ENCODE measurements at places on chromosomes 3 and 15.

DNA sequence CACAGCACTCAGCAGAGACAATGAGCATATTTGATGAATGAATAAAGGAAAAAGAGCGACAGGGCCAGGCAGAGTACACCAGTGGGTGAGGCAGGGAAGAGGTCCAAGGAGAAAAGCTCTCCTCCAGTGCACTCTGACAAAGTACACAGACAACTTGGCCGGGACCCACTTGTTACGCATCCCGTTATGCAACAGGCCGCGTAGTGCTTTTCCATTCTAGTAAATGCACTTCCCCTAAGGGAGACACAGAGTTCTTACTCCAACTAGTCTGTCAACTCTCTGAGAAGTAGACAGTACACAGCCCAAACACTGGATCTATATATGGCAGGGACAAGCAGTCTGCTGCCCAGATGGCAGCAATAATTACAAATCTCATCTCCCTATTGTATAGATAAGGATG, 18.5 kb downstream of the LARP6 start:
- DNase-seq = no peak

- no peak for DNase-seq
These were observed 440.7 kb upstream of the THBS1 start for GRCh38 chr15:39140060-39140604.

DNA sequence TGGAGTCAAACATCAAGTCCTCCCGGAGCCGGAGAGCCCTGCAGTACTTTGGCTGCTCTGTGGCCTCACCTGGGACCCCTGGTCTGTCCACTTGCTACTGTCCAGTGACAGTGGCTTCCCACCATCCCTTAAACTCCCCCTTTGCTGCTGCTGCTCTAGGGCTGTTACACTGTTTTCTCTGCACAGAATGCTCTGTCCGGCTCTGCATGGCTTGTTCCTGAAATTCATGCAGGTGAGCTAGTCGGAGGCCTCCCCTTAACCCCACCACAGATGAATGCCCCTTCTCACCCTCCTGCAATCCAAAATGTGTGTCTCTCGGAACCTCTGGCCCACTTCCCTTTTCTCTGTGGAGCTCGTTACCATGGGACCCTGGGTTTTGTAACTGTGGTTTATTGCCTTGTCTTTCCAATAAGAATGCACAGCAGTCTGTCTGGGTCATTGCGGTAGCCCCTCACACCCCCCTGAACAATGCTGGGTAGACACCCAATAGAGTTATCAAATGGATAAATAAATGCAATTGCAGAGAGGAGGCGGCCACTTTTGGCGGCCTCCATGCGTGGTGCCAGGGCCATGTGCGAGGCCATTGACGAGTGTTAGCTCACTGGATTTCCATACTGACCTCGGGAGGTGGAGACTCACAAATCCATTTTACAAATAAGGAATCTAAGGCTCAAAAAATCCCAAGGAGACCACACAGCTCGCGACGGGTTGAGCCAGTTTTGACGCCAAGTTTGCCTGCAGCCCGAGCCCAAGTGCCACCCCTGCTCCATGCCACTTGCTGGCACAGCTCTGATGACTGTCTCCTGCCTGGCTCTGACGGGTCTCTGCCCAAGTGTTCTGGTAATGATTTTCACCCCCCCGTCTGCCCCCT, 48.5 kb downstream of the RGMA start:
- no peak for DNase-seq

DNA sequence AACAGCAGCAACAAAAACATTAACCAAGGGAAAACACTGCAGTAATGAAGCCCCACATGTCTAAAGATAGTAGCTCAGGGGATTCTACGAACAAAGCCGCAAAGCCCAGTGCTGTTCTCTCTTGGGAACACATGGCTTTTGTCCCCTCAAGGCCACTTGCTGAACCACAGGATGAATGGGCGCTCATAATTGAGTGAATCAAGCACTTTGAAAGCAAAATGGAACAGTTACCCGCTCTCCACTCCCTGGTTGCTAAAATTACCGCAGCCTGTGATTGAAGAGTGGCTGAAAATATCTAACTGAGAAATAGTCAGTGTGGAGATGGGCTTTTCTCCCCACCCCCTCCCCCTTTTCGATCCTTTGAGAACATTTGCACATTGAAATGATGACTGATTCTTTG, 39.6 kb downstream of the RASGRF1 start:
- DNase-seq = no peak

GRCh38 chr15:39376371-39376909, 204.4 kb upstream of the THBS1 start:
- no peak for DNase-seq

GRCh38 chr3:63895422-63896189, 16.6 kb downstream of the SCAANT1 start:
- DNase-seq = no peak

DNA sequence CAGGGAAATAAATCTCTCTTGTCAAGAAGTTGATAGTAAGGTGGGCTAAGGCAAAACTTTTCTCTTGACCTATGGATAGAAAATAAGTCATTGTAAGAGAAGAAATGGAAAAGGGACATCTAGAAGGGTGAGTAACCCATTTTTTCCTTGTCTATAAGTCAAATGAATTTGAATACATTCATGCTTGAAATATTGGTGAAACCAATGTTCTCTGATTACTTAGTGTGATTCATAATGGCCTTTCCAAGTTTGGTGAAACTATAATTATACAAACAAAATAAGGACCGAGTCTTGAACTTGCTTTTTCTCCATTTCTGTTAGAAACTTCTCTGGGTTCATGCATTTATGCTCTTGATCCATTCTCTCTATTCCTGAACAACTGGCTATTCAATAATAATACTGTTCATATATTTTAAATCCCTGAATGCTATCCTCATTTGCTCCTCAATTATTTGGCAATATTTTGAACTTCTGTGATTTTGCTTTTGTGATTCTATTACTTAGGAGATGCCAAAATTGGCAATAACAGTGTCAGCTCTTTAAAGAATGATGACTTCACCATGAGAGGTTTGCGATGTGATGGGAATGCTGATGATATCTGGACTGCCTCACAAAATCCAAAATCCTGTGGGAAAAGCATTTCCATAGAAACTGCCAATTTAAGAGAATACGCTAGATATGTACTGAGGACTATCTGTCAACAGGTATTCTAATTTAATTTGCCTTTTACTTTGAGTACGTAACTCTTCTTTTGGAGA, 12.3 kb downstream of the P2RY12 start:
- DNase-seq = no peak

- DNase-seq = no peak
These were observed 89.5 kb upstream of the UBE2E2 start for GRCh38 chr3:23113455-23114171.

DNA sequence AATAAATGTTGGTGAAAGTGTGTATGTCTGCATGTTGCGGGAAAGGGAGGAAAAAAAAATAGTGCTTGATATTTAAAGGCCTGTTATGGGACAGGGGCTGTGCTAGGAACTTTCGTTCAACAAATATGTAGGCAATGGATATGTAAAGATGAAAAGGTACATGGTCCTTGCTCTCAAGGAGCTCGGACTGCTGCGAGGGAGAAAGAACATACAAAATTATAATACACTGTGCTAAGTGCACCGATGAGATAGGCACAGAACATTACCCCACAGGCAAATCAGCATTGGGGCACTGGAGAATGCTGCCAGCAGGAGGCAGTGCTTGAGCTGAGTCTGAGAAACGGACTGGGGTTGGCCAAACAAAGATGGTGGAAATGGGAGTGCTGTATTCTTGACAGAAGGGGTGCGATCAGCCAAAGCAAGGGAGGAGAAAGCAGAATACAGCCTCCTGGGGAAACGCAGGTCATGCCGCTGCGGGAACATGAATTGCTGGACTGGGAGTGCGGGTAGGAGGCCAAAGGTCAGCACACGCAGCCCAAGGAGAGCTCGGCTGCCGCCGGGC, 649 bp downstream of the C15orf40 start:
- DNase-seq = peak; percentile 29

DNA sequence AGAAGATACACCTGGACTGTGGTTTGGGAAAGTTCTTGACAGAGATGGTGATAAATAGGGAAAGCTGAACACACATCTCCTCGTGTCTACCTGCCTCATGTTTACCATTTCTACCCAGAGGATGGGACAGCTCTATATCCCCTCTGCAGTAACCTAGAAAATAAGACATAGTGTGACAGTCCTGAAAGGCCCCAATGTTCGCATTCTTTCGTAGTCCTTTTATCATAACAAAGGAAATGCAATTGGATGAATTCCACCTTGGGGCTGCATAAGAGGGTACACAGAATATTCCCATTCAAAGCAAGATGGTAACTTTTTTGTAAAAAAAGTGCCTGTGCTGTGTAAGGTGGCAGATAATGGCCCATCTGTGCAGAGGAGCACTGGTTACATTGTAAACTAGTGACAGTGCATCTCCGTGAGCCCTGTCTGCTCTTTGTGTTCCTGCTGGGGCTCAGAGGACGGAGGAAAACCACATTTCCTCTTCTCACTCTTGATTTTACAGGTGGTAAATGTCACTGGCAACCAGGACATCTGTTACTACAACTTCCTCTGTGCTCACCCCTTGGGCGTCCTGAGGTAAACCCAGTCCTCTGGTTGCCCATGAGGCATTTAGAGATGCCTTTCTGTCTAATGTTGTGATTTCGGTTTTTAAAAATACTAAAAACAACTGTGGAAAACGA, 74.3 kb downstream of the SIDT1 start:
- no peak for DNase-seq

GRCh38 chr3:38084334-38085310, 45.6 kb downstream of the DLEC1 start:
- no peak for DNase-seq

GRCh38 chr15:90782442-90782841, 65.3 kb downstream of the BLM start:
- no peak for DNase-seq

GRCh38 chr3:127694467-127695215, 21.9 kb downstream of the ABTB1 start:
- DNase-seq = no peak

DNA sequence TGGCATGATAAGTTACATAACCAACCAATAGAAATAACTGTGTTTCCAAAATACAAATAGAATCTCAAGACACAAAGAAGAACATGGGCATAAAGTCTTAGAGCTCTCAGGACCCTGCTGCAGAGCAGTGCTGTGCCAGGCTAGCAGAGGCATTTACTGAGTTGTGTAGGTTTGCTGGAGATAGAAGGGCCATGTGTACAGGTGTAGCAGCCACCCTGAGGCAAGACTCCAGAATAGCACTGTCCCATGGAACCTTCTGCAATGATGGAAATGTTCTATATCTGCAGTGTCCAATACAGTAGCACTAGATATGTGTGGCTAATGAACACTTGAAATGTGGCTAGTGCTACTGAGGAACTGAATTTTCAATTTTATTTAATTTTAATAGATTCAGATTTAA, 267.0 kb upstream of the UMPS start:
- DNase-seq = no peak

DNA sequence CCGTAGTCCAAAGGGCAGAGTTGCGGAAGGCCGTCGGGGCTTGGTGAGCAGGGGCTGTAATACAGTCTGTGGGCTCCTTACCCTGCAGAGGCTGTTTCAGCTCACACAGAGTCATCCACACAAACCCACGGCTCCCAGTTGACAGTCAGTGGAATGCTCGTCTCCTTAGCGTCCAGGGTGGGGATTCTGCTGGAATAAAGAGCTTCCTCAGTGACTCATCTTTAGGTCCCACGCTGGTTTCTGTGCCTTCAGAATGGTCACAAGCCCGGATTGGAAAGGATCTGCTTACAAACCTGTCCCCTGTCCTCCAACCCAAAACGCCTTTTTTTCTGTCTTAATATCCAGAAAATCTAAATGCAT, 201.3 kb upstream of the TPM1 start:
- no peak for DNase-seq

DNA sequence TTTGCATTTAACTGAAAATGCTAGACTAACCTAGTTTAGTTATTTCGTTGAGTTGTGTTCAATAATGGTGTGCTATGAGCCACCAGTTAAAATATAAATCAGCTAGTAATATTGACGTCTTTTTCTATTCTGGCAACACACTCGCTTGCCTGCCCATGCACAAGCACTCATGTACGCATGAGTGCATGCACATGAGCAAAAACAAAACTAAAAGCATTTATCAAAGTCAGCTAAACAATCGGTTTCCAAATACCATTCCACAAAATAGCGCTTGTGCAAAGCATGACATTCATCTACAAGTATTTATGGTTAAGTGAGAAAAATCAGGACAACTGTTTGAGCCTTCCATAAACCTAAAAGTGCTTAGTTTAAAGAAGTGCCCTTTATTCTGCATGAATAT, 13.1 kb upstream of the SAMMSON start:
- no peak for DNase-seq

DNA sequence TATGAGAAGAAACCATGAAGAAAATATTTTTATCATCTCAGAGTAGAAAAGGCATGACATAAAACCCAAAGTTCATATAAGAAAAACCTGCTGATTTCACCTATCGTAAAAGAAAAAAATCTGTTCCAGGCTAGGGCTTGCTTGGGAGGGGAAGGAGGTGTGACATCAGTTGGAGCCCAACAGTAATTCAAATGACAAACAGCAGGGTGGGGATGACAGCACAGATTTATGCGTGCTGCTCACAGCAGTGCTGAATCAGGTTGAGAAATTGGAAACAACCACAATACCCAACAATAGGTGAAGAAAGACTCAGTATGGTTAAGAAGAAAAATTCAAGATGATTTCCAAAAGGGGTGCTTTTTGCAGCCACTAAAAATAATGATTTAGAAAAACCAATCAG, 172.4 kb downstream of the PDE8A start:
- DNase-seq = no peak

DNA sequence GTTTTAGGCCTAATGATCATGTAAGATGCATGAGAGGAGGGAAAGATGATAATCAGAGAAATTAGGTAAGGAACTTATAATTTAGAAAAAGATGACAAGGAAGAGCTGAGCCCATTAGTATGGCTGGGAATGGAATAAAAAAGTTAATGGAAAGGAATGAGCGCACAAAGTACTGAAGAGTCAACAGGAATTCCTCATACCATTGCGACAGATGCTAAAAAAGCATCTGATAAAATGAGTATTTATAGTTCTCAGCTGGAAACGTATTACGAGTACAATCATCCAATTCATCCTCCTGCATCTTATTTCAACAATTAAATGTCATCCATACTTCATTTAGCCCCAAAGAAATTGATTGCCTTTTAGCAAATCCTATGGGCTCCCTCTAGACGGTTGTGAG, 58.9 kb downstream of the TMCC1 start:
- DNase-seq = no peak

DNA sequence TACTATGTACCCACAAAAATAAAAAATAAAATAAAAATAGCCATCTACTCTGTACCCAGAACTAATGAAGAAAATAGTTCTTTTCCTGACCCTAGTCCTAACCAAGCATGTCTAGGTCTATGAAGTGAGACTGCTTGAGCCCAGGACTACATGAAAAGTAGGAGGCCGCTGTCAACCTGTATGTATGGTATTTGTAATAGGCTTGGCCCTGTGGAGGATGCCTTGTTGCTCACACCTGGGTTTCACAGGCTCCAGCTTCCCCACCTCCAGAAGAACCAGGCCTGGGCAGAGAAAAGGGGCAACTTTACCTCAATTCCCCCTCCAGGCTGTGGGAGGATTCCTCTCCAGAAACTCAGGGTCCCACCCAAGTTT, 6.8 kb upstream of the PKM start:
- no peak for DNase-seq

DNA sequence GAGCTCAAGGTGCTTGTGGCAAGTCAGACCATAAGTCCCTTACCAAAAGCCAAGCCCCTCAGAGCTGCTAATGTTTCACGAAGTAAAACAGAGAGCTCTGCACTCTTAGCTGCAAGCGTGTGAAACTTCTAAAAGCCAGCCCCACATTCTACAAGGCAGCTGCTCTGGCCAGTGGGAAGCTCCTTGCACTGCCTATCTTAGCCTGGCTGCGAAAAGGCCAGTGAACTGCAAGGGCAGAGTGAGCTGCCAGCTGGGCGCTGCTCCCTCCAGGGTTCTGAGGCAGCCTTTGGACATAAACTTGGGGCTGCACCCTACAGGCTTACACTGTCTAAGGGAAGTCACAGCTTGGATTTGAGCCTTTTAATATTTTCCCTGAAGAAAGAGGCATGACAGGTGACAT, 2.2 kb upstream of the MUSTN1 start:
- no peak for DNase-seq

Data from activated CD4-positive, CD25-positive, alpha-beta regulatory T cell (primary cell).